ENCODE measurements at places on chromosomes 12 and 14.

- no peak for DNase-seq
Measured at GRCh38 chr14:91998667-91999570, 40.9 kb downstream of the TRIP11 start.

DNA sequence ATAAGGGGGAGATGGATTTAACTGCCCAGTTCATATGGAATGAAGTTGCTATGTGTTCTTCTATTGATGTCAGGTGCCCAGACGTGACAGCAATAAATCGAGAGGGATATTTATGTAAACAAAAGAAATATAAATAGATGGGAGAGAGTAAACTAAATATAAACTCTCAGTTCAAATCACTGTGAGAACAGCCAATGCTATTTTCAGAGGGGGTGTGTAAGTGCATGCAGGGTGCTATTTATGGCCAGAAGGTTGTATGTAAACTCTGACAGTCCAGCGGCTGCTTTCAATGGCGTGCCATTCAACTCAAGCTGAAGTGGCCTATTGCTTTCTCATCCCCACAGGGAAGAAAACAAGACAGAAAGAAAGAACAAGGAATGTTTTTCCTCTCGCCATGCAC, 127.2 kb downstream of the KCNA5 start:
- no peak for DNase-seq

GRCh38 chr14:55620277-55620676, 40.3 kb downstream of the KTN1 start:
- no peak for DNase-seq

DNA sequence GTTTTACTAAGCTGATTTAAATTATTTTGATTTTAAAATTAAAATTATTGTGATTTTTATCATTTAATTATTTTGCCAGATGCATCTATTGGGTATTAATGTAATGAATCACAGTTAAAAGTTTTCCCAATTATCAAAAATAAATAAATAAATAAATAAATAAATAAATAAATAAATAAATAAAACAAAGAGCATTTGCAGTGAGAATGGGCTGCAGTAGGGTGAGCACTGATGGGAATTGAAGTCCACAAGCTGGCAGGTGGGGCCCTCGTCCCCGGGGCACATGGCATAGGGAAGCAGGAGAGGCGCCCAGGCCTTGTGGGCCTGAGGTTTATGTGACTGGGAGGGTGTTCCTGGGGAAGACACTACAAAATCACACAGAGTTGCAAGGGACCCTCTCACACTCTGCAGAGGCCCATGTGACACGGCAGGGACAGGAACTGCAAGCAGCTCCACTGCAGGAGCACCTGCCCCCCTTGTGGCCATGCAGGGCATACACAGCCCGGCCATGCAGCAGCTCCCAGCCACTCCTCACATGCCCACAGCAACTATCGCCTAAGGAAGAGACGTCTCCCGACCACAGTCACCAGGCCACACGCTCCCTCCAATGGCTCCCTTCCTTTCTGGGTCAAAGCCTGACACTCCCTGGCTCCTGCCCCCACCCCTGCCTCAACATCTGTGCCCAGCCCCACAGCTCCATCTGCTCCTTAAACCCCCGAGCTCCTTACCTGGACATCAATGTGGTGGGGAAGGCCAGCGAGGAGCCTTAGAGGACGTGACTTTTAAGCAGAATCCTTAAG, 256.3 kb upstream of the SFSWAP start:
- DNase-seq: no peak

GRCh38 chr14:92551044-92551841, 37.7 kb downstream of the RIN3 start:
- no peak for DNase-seq

DNA sequence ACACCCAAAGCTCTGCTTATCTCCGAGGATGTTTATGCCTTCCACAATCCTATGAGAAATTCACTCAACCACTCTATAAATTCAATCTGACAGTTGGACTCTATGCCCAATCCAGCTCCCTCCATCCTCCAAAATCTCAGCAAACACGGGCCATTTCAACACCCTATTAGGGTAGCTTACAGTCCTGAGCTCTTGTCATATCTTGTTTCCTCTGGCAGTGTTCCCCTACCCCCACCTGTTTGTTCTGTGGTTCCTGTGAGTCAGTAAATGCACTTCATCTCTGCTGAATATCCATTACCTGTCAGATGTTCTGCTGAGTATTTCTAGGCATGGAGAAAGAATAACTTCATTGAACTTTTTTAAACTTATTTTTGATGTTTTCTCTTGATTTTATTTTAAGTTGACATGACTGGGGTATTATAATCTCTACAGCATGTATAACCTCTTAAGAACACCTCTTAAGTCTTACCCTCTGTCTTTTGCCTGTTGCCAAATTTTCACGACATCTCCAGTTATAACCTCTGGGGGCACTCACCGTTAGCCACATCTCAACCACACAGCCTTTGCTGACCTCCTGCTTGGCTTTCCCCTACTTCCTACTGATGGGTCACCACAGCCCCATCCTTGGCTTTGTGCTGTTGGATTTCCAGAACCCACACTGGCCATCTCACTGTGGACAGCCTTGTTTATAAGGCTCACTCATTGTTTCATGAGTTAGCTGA, 317.0 kb upstream of the TMPO start:
- no peak for DNase-seq
